ENCODE measurements at places on chromosomes 2 and 18.

DNA sequence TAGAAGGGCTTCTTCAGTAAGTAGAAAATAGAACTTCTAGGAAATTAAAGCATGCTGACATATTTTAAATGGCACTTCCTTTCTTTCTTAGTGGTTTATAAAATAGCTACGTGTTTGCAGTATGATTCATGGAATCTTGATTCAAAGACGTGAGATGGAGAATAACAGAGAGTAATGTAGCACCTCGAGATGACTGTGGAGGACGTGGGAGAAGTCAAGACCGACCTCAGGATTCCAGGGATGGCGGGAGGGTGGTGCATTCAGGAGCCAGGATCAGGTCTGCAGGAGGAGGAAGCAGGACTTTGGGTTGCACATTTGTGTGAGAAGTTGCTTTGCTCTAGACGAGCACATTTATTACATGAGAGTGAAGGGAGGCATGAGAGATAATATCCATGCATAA lies 56.0 kb downstream of the DCDC2C start:
- no peak for DNase-seq

DNA sequence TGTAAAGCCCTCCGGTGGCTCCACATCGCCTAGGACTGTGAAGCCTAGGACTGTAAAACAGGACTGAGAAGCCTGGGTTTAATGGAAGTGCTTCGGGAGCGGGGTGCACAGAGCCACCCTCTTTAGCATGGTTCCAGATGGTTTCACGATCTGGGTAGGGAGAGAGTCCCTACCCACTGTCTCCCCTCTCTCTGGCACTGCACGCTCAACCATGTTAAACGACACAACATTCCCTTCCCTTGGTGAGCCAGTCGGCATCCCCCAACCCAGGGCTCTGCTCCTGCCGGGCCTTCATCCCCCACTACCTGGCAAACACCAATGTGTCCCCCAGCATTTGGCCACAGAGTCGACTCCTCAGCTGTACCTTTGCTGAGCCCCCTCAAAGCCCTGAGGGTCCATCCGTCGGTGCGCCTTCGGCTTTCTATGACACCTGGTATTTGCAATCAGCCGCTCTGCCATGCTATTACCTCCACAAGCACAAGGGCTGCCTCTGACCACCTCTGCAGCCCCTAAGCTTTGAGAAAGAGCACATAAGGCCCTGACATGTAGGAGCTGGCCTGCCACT lies 1.1 kb downstream of the COPS9 start:
- DNase-seq: no peak

- no peak for DNase-seq
Observed at GRCh38 chr2:136327162-136327852, 209.4 kb upstream of the CXCR4 start.

DNA sequence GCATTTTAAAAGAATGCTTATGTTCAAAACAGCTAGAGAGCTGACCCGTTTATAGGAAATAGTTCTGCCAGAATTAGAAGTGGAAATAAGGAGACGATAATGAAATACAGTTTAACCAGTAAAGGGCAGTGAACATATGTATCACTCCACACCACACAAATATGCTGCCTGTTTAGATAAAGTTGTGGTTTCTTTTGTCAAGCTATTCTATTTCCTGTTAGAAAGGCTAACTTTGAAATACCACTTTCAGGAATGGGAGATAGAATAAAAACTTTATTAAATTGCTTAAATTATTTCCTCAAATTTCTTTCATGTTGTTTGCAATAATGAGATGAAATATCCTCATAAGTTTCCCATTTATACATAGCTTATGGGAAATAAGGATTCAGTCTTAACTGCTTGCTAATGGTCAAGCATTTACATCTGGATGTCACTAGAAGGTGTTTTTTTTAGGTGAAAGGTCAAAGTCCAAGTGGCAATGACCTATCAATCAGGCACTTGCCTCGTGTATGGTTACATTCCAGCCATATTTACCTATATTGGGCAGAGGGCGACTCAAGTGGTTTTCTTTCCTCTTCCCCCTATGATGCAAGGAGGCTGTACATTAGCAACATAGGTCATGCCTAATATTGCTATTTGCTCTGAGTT lies 148.9 kb downstream of the ZEB2 start:
- DNase-seq: no peak

DNA sequence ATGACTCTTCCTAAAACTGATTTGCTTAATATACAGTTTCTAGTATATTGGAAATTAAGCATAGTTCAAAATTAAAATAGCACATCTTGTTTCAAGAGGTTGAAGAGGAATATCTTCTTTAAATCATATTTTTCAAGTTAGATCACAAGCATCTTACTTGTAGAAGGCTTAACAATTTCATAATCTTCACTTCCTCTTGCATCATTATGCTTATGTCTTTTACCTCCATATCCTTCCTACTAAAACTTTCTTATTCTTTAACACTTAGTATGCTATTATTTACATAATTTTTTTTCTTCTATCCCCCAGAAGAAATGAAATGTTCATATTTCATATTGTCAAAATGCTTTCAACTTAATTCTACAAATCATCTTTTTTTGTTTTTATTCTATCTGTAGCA lies 1354.9 kb upstream of the TMEFF2 start:
- no peak for DNase-seq

GRCh38 chr2:221911890-221912289 lies 339.8 kb upstream of the EPHA4 start:
- DNase-seq: no peak

- no peak for DNase-seq
Observed at GRCh38 chr2:174340400-174341292, 5.9 kb downstream of the SP9 start.

- DNase-seq: no peak
Observed at GRCh38 chr18:6737833-6738232, 8.3 kb downstream of the ARHGAP28 start.
